Kidney (tissue), 22 donors: ENCODE measurements at places on chromosomes 6 and 20.
A peak's percentile ranks its signal among the peaks of the same experiment; 100 is the strongest.

DNA sequence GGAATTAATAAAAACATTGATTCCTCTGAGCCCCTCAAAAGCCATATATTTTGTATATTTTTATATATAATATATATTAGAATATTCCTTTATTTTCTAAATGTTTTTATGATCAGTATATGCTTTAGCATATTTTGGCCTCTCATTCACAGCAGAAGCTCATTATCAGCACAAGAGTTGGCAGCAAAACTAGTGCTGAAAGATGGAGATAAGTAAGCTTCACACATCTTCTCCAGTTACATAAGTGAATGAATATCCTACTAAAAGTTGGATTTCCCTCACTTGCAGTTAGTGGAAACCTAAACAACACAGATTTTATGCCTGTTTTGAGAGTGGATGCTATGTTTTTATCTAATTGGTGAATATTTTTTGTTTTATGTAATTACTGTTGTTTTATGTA lies 1303.8 kb upstream of the ADGRB3 start:
- no peak for DNase-seq

- DNase-seq: no peak
These were observed 48.5 kb downstream of the COL12A1 start for GRCh38 chr6:75157336-75157735.

DNA sequence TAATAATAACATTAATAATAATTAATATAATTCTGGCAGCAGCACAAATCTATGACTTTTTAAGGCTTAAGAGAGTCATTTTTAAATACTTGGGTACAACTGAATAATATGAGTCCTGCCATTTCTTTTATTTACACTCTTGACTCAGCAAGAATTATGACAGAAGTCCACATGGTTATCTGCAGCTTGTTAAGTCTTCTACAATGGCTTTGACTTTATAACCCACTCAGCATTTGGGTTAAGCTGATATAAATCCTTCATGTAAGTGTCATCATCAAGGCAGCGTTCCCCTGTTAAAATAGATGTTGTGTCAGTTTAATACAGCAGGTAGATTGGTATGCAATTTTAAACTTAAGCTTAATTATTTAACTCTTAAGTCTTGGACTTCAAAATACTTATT lies 131.7 kb downstream of the ARHGAP18 start:
- no peak for DNase-seq

DNA sequence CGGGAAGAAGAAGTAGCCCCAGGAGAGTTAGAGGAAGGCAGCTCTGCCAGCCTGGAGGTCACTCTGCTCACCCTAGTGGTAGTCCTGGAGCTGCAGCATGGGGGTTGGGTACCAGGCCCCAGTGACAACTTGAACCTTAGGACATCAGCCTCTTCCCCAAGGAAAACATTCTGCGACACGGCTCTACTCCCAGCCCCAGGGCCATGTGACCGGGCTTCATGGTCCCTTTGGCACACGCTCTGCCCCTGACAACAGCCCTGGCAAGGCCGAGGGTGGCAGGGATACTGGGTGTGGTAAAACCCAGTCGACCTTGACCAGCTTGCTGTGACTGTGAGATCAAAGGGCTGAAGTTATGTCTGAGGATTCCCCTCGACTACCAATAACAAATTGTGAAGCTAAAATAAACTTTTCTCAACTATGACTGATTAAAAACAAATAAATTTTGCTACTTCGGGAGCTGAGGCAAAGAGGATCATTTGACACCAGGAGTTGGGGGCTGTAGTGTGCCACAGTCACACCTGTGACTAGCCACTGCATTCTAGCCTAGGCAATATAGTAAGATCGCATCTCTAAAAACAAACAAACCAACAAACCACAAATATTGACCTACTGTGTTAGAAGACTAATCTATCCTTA lies 24.4 kb upstream of the ARID1B start:
- peak; percentile 63 for DNase-seq

DNA sequence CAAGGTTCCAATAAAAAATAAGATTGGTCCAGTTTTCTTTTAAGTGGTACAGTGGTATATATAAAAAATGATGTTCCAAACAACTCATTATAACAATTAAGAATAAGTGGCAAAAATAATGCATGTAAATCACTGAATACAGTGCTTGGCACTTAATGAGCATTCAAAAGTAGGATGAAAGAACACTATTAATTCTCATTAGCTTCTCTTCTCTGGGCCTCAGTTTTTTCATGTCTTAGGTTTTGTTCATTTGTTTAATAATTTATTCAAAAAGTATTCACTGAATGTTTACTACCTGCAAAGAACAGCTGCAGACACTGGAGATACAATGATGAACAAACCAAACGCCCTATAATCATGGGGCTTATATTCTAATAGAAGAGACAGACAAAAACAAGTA lies 21.1 kb downstream of the BCL2L1 start:
- DNase-seq: no peak

DNA sequence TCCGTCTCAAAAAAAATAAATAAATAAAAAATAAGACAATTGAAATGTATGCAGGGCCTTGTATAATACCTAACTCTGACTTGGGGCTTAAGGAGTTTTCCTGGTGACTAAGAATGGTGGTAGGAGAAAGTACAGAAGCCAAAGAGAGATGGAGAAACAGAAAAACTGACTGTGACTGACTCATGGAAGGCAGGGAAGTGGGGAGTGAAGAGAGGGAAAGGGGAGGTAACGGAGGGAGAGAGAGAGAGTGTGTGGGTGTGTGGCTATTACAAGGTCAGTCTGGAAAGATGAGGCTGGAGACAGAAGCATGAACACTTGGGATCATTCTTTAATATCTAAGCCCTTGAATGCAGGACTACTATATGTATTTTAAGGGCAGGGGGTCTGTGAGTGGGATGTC lies 38.5 kb downstream of the SNRNP48 start:
- no peak for DNase-seq

- no peak for DNase-seq
These were observed 61.3 kb upstream of the NXT1 start for GRCh38 chr20:23289249-23289648.

GRCh38 chr6:109454496-109455436 lies 806 bp downstream of the MICAL1 start:
- DNase-seq: peak; percentile 33

- DNase-seq: no peak
These were observed 140.1 kb upstream of the LRFN2 start for GRCh38 chr6:40727271-40727670.

DNA sequence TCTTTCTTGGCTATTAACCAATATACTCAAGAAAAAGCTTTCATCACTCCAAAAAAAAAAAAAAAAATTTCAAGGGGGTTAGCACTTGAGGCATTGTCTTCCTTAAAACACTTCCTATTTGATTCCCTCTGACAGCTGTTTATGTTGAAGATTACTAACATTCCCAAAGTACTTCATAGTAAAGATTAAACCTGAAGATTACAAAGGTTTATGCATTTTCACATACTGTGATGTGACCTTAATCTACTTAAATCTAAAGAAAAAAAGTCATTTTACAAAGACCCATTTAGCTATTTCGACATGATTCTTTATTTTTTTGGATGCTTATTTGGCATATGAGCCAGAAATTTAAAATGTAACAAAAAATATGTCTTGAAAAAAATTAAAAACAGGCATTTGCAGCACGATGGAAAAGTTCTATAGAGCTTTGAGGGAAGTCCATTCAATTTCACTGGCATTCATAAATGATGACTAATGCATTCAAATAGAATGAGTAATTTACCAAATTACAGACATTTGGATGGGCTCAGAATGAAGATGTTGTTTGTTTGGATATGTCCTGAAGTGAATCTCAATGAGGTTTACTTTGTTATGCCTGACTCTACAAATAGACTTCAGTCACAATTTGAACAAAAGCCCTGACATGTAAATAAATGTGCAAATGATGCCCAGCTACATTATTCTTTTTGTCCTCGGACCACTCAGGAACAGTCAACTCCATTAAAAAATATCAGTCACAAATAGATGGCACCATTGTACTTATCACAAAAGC lies 674.6 kb upstream of the MARCKS start:
- no peak for DNase-seq

- no peak for DNase-seq
These were observed 1.1 kb downstream of the ATP5F1E start for GRCh38 chr20:59030911-59031563.

DNA sequence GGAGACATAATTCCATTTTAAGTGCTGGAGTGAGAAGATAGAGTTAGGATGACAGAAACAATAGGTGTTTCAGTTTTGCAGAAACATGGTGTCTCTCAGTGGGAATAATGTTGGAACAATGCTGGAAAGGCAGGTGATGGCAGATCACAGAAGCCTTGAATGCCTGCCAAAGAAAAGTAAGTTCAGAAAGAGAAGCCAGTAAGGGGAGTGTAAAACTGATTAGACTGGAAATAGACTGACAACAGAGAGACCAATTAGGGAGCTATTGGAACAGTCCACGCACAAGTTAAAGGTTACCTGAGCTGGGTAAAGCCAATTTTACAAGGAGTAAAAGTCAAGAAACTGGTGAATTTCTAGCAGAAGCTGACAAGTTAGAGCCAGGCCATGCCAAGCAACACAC lies 142.9 kb downstream of the TFAP2A start:
- no peak for DNase-seq

- peak; percentile 15 for DNase-seq
These were observed 18.5 kb downstream of the DST start for GRCh38 chr6:56624046-56624727.

DNA sequence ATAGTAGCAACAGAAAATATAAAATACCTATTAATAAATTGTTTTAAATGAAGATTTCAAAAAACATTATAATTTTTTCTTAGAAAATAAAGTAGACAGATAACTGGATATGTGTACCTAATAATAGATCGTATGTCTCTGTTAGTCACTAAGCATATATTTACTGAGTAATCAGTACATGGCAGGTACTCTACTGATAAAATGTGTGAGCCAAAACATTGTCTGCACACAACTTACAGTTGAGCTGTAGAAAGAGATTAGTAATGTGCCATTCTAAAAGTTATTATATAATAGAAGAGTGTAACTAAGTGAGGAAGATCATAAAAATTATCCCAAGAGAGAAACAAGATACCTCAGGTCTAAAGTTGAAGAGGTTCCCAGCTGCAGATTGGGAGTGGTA lies 929.9 kb upstream of the EPHA7 start:
- no peak for DNase-seq

GRCh38 chr6:131657630-131658111 lies 20.6 kb downstream of the ENPP3 start:
- DNase-seq: no peak

DNA sequence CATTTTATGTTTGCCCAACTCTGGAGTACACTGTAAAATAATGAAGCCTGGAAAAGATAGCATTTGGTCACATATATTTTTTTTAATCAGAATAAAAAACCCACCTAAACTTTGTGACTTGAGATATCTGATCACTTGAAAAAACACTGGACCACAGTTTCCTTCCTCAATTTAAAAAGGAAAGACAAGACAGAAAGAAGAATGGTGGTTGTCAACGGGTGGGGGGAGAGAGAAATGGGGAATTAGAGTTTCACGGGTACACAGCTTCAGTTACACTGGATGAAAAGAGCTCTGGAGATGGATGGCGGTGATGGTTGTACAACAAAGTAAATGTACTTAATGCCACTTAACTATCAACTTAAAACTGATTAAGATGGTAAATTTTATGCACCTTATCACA lies 14.7 kb upstream of the DST start:
- no peak for DNase-seq

DNA sequence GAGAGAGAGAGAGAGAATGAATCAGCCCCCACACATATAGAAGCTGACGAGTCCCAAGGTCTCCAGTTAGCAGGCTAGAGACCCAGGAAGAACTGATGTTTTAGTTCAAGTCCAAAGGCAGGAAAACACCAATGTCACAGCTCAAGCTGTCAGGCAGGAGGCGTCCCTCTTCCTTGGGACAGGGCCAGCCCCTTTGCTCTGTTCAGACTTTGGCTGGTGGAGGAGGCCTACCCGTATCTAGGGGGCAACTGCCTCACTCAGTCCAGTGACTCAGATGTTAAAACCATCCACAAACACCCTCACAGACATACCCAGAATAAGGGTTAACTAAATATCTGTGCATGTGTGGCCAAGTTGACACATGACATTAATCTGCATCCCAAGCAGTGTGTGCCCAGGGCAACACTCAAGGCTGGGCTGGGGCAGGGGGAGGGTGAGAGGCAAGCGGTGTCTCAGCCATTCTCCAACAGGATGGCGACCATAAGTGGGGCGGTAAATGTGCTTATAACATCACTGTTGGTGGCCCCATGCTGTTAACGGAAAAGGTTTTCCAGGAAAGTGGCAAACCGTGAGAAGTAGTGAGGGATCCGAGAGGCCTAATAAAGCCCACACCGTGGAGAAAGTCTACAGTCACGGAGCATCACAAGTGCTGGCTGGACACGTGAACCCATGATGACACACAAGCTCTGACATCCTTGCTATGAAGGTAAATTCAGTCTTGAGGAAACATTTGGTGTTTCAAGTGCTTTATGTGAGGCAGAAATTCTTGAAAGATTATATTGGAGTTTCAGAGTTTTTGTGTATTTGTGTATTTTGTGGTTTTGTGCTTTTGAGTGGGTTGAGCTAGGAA lies 28.1 kb downstream of the RAMACL start:
- DNase-seq: no peak
